ENCODE measurements at places on chromosomes 2 and 18.

- no peak for DNase-seq
Observed at GRCh38 chr2:213443921-213444320, 159.7 kb downstream of the SPAG16 start.

DNA sequence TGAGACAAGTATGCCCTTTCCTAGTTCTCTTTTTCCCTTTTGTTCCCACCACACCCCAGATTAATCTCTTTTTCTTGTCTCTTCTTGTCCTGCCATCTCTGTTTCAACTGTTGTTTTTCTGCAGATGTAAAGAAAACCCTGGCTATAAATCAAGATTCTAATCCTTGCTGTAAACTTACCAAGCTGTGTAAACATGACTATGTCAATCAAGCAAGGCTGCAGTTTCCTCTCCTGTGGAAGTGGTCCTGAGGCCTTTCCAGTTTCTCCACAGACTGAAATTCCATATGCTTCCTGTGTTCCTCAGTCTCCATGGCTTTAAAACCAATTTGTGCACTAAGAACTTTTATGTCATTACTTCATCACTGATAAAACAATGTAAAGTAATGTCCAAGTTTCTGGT lies 288.8 kb upstream of the PIK3C3 start:
- DNase-seq: no peak

- DNase-seq: peak; percentile 58
Observed at GRCh38 chr2:27032495-27033252, at the start of gene TMEM214. TSS of gene TMEM214 (plus strand) at chr2:27032965. CDS start at chr2:27033016, 51 bp downstream.

DNA sequence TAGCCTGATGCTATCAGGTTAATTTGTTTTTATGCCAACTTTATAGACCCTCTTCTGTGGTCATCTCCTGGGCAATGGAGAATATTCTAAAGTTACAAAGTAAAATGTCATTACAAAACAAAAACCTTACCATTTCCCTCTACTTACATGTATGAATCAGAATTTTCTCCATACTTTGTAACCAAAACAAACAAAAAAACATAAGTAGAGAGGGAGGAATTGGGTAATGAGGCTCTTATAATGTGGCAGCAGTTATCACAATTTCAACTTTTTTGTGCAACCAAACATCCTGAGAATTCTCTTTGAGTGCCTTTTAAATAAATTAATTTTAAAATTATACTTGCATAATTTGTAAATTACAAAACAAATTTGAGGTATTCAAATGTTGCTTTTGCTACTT lies 332.8 kb downstream of the TXNL1 start:
- DNase-seq: no peak

- no peak for DNase-seq
Observed at GRCh38 chr2:199744724-199745123, 106.3 kb downstream of the FTCDNL1 start.

- DNase-seq: peak; percentile 42
Observed at GRCh38 chr2:188293601-188294351, 2.1 kb downstream of the GULP1 start.
